Right lobe of liver (tissue), 6 donors: ENCODE measurements at places on chromosomes 2 and 18. TPM values are rescaled to one million over a fixed set of nuclear protein-coding genes. Genes with fewer than 3 reads are reported as not detected.

LHCGR gene
- total RNA-seq: not detected

BMPR2 gene
- total RNA-seq: 14.6 TPM

TTN gene
- total RNA-seq: 0.42 TPM

CCDC148 gene
- 0.12 TPM for total RNA-seq
